Activated T-cell treated with anti-CD3 and anti-CD28 coated beads, Interleukin-2, amount 50 U/mL, for 1 hour (primary cell): ENCODE measurements at places on chromosomes 2 and 18.

DNA sequence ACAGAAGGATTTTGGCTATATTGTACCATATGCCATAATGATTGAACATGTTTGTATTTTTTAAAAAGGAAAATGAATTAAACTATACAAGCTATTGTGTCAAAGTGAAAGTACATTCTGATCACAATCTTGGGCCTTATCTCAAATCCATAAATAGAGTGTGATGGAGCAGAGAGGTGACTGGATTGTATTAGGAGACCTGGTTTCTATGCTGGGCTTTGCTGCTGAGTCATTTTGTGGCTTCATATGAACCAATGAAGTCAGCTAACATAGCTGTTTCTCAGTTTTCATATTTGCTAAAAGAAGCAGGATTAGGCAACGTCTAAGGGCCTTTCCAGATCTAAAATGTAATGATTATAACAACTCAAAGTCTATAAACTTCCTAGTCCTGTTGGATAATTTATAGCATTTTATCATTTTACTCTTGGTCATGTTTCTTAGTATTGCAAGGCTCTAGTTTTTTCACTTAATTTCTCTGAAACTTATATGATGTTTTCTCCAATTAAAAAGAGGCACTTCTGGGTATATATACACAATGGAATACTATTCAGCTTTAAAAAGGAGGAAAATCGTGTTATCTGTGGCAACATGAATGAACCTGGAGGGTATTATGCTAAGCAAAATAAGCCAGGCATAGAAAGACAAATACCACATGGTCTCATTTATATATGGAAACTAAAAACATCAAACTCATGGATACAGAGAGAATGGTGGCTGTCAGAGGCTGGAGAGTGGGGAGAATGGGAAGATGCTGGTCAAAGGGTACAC lies 112.3 kb downstream of the MEP1B start:
- no peak for DNase-seq

GRCh38 chr18:58247363-58247834 lies 203.4 kb downstream of the NEDD4L start:
- no peak for DNase-seq

GRCh38 chr2:233060501-233060979 lies 398 bp downstream of the INPP5D start:
- no peak for DNase-seq

DNA sequence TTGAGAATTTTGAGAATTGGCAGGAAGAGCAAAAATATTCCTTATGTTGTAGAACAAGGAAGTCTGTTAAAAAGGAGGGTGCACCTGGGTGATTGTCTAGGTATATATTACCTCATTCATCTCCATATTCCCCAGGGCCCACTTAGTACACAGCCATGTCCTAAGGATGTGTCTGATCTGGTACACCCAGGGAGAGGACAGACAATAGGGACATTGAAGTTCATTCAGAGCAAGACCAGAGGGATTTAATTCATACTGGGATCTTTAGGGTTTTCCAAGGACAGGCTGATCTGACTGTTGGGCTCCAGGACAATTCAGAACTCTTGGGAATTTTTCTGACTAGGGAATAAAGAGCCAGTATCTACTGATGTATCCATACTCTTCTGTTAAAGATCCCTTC lies 112.1 kb downstream of the PHLPP1 start:
- DNase-seq = no peak

DNA sequence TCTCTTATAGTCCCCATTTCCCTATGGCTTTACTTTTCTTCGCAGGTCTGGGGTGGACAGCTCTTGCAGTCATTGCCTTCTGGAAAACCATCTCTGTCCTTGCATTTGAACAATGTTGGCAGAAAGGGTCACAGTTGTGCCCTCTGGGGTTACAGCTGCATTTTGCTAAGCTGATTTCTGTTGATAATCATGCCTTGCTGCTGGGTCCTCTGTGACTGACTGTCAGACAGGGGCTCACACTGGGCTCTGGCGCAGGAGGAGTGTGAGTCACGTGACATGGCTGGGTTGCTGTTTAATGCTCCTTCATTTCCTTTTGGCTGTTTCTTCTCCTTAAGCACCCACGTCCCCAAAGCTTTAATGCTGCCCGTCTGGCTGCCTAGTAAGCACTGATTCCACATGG lies 196.6 kb upstream of the LHCGR start:
- no peak for DNase-seq

DNA sequence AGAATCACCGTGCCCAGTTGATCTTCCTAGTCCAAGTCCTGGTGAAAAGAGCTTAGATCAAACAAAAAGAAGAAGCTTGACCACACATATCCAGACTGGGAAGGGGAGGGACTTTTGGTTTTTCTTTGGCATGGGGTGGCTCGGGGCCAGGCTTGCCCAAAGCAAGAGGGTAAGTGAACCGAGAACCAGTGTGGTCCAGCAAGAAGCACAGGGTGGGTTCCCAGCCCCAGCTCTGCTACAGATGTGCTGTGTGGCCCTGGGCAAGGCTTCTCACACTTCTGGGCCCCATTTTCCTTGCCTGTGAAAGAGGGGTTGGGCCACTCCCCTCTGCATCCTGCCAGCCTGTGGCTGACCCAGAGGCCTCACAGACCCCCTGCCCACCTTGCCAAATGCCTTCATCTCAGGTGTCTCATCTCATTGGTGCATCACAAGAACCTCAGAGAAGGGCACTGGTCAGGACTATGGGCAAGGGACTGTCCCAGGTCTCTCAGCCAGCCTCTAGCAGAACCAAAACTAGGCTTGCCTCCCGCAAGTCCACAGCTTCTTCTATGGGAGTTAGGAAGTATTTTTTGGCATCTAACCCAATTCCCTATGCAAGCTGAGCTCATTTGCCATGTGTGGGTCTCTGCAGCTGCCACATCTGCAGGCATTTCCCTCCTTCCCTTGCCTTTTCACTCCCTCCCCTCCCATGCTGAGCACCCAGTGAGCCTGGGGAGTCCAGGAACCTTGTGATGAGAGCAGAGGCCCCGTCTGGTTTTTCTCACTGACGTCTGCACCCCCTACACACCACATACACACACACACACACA lies 6.9 kb downstream of the ATP6V1B1 start:
- no peak for DNase-seq

DNA sequence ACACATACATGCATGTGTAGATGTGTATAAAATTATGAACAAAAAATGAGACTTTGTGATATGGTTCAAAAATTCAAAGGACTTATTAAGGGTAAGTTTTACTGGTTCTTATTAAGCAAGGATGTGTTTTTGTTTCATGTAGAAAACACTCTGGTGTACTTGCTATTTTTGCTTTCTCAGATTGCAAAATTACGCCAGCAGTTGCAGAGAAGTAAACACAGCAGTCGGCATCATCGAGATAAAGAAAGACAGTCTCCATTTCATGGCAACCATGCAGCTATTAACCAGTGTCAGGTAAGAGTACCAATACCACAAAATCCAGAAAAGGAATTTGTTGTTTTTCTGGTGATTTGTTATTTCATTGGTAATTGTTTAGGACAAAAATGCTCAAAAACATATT lies 91.3 kb downstream of the FAM117B start:
- no peak for DNase-seq

DNA sequence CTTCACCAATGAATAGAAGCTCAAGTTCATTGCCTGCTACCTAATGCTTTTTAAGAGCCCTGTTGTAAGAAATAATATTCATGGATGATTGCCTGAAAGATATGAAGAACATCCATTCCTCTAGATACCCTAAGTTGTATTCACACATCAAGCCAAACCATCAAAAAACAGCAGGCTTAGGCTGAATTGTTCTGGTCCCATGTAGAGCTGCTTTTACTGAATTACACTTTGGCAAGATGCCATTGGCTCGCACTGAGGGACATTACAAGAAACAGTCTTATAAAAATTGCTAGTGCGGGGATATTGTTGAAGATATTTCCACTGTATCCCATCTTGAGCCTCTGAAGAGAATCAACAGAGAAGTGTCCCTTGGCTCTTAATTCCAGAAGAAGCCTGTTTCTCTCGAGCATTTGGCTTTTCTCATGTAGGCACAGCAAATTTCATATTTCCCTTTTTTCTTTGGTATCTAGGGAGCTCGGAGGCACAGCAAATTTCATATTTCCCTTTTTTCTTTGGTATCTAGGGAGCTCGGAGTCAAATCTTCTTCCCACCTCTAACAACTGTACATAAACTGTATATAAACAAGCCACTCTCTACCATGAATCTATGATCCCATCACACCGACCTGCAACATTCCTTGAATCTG lies 107.5 kb downstream of the COLEC12 start:
- DNase-seq = no peak

DNA sequence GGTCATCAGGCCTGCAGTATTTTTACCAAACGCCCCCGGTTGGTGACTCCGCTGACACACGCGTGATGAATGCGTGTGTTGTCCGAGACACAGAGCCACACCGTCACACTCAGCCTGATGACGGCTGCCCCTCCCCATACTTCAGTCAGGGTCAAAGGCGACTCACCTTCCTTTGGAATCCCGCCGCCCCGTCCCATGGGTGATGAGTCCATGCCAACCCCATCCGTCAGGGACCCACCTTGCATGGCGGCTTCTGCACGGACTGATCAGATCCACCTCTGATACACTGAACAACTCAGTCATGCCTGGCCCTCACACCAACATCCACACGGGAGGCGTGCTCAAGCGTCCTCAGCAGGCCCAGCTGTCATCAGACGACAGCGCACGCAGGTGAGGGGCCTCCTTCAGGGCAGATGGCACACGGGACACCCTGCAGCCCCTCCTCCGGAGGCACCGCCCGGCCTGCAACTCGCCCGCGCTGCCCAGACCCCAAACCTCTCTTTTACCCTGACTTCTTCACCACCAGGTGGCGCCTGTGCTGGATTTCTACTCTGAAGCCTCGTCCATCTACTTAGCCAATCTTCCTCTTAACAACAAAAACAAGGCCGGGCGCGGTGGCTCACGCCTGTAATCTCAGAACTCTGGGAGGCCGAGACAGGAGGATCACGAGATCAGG lies 89.2 kb downstream of the ZNF516 start:
- peak; percentile 63 for DNase-seq

- no peak for DNase-seq
These were observed 2.0 kb downstream of the NPPC start for GRCh38 chr2:231923951-231924888.

- DNase-seq = no peak
These were observed 8.2 kb downstream of the MAPRE2 start for GRCh38 chr18:35049111-35050027.

- DNase-seq = no peak
These were observed 98.0 kb upstream of the ITGA6 start for GRCh38 chr2:172329416-172329773.

DNA sequence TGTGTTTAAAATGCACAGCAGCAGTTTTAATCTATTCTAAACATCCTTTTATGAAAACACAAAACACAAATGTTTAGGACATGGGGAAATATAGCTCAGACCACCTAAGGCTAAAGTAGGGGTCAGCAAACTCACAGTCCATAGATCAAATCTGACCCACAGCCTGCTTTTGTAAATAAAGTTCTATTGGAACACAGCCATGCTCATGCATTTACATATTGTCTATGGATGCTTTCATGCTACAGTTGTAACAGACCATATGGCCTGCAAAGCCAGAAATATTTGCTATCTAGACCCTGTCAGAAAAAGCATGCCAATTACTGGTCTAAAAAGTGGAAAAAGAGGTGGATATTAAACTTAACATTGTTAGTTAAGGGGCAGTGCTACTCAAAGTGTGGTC lies 1105.4 kb upstream of the KLHL29 start:
- DNase-seq = no peak

DNA sequence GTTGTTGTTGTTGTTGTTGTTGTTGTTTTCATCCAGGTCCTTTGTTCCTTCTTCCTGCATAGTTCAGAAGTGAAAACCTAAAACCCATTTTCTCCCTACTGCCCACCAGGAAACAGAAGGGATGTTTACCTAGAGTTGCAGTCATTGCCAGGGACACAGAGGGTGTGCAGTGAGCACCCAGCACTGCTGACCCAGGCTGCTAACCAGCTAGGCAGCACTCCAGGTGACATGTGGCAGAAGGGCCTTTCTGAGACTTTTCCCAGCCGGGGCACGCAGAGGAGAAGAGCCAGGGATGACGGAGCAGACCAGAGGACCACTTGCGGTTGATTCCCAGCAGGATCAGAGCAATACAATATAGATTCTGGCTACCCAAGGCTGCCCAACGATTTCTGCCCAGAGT lies 286.3 kb downstream of the BCL11A start:
- no peak for DNase-seq

DNA sequence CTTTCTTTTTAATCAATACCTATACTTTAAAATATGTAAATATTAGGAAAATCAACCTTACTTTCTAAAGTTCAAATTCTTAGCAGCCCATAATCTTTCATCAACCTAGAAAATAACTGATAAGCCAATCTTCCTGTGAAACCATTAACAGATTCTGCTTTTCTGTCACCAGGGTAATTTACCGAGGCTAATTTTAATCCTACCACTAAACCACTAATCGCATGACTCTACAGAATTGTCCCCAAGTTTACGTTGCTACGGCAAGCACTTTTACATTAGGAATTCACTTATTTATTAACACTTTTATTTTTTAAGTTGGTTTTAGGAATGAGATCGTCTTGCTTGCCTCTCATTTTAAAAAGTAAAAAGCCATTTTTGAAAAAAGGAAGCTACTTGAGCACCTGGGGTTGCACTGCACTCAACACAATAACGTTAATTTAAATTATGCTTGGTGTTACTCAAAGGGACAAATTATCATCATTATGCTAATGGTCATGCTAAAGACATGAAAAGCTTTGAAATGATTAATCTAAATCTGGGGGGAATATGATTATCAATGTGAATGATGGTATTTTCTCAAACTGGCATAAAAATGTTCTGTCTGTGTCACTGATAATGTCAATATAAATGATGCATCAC lies 10.2 kb downstream of the ZNF516 start:
- DNase-seq = no peak

- no peak for DNase-seq
These were observed 132.6 kb downstream of the MAP2 start for GRCh38 chr2:209556354-209556961.

- DNase-seq = no peak
These were observed 13.4 kb upstream of the KCNG2 start for GRCh38 chr18:79784071-79784913.

DNA sequence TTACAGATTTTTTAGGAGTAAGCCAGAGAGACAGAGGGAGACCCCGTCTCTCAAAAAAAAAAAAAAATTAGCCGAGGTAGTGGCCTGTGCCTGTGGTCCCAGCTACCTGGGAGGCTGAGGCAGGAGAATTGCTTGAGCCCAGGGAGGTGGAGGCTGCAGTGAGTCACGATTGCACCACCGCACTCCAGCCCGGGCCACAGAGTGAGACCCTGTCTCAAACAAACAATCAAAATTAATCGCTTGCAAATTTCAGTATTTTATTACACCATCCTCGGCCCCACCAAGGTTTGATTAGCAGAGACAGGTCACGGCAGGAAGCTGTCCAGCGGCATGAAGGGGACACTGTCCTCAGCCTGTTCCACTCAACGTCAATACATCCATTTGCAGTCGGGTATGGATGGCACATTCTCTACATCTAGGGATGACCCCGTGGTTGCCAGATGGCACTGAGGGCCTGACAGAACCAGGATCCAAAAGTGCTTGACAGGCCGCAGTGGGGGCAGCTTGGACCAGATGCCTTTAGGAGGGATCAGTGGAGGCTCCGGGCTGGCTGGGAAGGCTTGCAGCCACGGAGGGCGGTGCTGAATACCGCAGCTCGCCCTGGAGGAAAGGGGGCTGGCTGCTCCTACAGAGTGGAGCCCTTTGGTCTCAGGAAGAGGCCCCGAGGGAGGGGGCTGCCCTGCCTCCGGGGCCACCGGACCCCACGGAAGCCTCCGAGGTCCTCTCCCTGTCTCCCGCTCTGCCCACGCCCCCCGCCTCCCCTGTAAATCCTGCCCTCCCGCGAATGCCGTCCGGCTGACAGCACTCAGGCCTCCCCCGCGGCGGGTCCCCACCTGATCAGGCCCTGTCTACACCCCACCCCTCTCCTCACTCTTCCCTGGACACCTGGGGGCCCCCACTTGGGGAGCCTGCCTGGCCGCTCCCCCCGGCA lies 13.1 kb downstream of the ASPRV1 start:
- no peak for DNase-seq

GRCh38 chr18:50494569-50494968 lies 65.3 kb upstream of the MAPK4 start:
- no peak for DNase-seq
